Activated T-cell treated with anti-CD3 and anti-CD28 coated beads, Interleukin-2, amount 50 U/mL, for 4 hours (primary cell): ENCODE measurements at places on chromosomes 12 and 14. TPM values are rescaled to one million over a fixed set of nuclear protein-coding genes. Genes with fewer than 3 reads are reported as not detected.

GRCh38 chr14:102579696-102580549 lies 12.5 kb upstream of the RCOR1 start:
- no peak for DNase-seq

DNA sequence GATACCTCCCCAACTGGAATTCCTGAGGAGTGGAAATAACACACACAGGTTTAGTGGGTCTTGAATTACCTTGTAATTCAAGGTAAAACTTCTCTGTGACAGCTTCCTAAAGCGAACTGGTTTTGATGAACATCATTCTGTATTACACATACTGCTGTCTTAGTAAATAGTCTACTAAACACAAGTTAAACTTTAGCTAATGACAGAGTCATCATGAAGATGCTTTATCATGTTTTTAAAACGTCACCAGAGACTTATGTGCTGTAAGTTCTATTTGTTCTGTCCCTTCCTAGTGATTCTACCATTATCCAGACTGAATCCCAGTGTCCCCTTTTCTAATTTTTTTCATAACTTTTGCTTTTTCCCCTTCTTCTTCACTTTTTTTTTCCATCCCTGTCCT lies 11.6 kb upstream of the GXYLT1 start:
- DNase-seq, result no peak

GRCh38 chr14:103509864-103510723 lies 12.5 kb downstream of the CKB start:
- no peak for DNase-seq

DNA sequence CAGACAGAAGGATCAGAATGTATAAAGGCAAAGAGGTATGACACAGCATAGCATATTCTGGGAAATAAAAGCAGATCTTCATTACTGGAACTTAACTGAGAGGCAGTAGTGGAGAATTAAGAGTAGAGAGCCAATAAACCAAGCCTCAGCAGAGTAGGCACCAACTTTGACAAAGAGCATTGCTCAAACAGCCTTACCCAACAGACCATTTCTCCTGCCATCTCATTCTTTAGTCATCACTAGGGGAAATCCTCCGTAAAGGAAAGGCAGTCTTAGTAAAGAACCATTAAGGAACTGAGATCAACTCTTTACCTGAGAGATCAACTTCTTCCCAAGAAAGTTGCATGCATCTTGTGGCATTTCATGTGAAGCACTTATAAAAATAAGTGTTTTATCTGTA lies 36.6 kb downstream of the SENP1 start:
- DNase-seq, result no peak

The PRKAB1 gene
- total RNA-seq, result 32.5 TPM
